ENCODE measurements at places on chromosomes 3 and 15. TPM values are rescaled to one million over a fixed set of nuclear protein-coding genes. Genes with fewer than 3 reads are reported as not detected.

GRCh38 chr3:194162070-194162678 is 26.2 kb downstream of the HES1 start:
- DNase-seq, result no peak

DNA sequence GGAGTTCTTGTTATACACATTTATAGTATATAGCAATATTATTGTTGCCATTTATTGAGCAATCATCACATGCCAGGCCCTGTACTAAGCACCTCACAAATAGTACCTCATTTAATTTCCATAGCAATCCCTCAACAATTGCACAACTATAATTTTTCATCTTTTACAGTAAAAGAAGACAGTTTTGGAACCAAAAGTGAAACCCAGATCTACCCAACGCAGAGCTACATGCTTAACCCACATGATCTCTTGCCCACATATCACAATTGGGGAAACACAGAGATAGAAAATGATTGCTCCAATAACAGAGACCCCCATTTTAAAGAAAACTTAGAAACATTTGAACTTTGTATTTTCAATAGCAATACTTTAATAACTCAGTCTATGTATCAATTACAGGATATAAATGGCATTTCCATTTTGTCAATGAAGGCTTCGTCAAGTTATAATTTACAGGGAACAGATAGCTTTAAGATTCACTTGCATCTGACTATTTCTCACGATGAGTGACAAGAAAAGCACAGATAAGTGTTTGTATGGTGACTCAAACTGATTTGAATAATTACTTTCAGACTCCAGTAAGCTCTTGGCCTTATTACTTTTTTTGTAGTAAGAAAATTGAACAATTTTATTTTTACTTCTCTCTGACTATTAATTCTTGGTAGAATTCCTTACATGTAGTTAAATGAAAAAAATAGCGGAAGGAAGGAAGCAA is 38.7 kb upstream of the CCDC50 start:
- no peak for DNase-seq

GRCh38 chr3:71228156-71228866 is 355.2 kb downstream of the FOXP1 start:
- no peak for DNase-seq

- peak; percentile 49 for DNase-seq
Measured at GRCh38 chr15:65275728-65276126, 11.0 kb downstream of the PARP16 start.

DNA sequence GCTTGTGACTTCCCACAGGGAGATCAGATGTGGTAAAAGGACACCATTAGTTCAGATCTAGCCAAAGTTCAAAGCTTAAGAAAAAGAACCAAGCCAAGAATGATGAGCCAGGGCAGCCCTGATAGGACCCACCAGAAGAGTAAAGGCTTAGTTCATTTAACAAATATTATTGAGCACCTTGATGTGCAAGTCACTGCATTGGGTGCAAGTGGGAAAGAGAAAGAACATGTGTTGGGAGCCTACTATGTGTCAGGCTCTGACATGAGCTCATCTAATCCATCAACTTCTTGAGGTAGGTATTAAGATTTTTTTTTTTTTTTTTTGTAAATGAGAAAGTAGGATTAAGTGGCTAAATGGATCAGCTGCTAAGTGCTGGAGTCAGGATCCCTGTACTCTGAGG is 53.4 kb upstream of the PIAS1 start:
- no peak for DNase-seq

GRCh38 chr3:160678292-160678842 is 1.4 kb downstream of the ARL14 start:
- DNase-seq, result peak; percentile 25

GRCh38 chr15:75578948-75579920 is at the start of gene PTPN9:
Gene PTPN9 (minus strand): TSS chr15:75579315. CDS start chr15:75578776, 539 bp downstream.
- peak; percentile 32 for DNase-seq

DNA sequence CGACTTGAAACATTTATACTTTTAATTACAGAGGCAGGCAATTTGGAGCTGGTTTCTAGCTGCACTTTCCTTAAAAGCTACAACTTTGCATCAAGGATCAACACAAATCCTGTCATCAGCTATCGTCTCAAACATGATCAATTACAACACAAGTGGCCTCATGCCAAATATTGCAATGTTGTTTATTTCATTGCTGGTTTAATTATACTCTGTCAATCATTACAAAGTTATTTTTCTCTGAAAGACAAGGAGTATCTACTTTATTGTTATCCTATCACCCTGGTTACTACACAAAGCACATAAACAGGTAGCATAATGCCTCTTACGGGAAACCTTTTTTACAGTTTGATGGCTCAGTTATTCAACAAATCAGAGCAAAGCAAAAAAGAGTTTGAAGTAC is 58.0 kb upstream of the FOXB1 start:
- no peak for DNase-seq

DNA sequence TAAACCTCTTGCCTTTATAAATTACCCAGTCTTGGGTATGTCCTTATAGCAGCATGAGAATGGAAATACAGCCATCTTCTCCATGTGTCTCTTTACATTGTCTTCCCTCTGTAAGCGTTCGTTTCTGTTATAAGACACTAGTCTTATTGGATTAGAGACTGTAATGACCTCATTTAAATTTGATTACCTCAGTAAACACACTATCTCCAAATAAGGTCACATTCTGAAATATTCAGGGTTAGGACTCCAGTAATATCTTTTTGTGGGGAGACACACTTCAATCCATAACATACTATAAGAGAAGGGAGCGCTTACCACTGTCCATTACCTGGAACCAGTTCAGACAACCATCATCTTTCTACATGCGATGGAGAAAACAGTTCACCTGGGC is 34.3 kb upstream of the CD47 start:
- no peak for DNase-seq

DNA sequence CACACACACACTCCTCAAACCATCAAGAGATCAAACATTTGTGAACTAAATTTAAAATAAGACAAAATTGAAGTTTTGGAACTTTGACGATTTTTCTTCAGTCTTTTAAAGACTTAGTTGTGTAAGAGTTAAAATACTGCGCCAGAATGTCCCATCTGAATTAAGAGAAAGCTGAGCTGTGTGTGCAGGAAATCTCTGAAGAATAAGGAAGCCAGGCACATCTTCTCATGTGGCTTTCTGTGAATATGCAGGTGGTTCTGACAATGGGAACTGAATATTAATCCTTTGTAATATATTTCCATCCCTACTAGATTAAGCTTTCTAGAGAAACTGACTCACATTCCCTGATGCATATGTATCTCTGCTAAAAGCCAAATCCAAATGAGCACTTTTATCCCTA is 60.1 kb upstream of the ICE2 start:
- DNase-seq, result no peak

DNA sequence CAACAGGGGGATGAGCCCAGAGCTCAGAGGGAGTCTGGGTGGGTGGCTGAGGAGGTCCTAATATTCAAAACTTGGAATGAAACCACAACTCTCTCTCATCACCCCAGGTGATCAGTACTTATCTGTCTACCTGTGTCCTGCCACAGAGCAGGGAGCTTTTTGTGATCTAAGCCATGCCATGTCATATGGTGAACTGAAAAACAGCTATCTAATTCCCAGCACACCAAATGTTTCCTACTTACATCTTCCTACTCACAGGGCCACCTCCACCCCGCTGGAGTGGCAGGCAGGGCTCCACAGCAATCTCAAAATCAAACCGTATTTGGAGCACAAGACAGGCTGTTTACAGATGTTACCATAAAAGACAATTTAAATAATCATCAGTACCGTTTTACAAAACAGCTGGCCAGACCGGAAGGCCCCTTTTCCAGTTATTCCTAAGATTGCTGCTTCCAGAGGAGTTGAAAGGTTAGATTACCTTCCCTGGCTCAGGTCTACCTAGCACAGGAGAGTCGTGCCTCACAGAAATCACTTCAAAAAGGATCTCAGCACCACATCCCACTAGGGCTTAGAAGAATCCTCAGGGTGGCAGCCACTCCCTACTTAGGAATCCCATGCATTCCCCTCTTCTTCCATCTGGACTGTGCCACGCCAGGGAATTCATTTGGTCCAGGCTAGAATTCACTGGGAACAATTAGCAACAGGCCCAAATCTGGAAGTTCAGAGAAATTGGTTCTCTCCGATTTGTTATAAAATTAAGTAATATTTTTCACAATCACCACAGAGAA is 226.6 kb upstream of the IL12A start:
- DNase-seq, result peak; percentile 34

GRCh38 chr15:72420576-72420975 is 22.5 kb downstream of the TMEM202 start:
- no peak for DNase-seq

GRCh38 chr15:31236184-31237042 is 90.2 kb upstream of the KLF13 start:
- peak; percentile 83 for DNase-seq

- DNase-seq, result no peak
Measured at GRCh38 chr15:69679623-69680228, 227.1 kb downstream of the RPLP1 start.

- no peak for DNase-seq
Measured at GRCh38 chr3:179806177-179806576, 153.3 kb downstream of the USP13 start.

DNA sequence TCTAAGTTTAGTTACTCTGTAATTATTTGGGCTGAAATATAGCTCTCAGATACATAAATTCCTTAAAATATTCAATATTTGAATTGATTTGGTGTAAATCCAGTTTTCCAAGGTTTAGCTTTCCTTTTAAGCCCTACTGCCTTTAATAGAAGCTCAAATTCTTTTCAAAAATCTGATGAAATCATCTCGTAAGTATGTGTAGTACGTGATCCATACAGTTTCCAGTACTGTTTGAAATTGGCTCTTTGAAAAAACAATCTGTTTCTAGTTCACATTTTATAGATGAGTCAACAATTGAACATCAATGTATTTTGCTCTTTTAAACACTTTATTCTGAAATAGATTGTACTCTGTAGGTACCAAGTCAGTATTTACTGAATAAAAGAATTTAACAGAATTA is 84.2 kb downstream of the LRRC49 start:
- peak; percentile 23 for DNase-seq

- no peak for DNase-seq
Measured at GRCh38 chr3:114441386-114441785, 147.6 kb downstream of the TIGIT start.

DNA sequence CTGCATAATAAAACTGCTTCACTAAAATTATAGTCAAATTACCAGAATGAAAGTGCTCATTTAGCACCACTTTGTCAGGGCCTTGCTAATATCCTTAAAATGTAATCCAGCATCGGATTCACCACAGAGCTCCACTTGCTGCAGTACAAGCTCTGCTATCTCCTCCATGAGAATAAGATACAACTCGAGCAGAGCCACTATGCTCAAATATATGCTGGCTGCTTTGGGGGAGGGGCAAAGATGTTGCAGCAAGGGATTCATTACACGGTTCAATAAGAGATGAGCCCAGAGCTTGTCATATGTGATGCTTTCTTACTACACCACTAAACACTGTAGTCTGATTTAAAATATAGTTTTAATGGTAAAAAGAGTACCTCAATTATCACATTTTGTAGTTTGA is 72.2 kb downstream of the DLG1 start:
- no peak for DNase-seq

GRCh38 chr3:111863942-111864694 is 5.1 kb downstream of the PHLDB2 start:
- no peak for DNase-seq

DNA sequence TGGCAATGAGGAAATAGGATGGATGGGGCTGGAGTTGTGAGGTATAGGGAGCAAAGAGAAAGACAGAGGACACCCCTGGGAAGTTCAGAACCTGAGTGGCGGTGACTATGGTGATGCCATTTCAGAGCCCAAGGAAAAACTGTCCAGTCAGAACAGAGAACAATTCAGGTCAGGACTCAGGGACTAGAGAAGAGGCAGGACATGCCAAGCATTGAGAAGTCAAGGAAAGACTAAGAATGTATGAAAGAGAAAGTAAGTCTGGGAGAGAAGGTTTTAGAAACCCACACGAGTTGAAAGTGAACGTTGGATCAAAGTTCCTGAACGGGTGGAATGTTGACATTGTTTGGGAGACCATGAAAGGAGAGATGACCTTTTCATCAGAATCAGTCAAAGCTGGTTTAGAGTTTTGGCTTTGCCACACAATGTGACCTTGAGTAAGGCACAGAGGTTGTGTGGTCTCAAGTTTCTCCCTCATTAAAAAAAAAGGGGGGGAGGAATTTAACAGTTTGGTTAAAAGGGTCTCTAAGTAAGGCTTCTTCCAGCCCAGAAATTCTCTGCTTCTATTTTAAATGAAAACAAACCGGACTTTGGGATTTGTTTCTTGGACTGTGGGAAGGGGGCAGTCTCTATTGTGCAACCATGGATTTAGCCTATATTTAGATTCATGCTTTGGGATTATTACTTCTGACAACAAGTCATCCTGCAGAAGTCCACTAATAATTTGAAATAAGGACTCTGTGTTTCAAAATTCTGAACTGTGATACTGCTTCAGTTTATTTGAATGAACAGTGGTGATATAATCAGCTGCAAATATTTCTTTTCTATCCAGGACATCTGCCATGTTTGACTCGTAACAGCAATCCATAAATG is 315.9 kb upstream of the TBL1XR1 start:
- DNase-seq, result no peak

DNA sequence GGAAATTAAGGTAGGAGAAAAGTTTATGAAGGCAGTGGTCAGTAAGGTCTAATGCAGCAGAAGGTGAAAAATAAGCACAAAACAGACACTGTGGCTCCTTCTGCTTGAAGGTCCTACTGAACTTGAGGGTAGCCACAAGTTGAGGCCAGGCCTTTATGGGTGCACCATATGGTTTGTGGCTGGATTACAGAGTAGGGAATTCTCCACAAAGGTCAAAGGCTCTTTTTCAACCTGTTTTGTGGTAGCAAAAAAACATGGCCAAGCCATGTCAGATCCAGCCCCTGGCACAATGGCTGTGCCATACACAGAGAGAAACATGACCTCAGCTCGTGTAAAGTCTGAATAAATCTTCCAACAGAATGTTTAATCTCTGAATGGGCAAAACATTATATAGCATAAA is 214.0 kb downstream of the SATB1 start:
- DNase-seq, result no peak

DNA sequence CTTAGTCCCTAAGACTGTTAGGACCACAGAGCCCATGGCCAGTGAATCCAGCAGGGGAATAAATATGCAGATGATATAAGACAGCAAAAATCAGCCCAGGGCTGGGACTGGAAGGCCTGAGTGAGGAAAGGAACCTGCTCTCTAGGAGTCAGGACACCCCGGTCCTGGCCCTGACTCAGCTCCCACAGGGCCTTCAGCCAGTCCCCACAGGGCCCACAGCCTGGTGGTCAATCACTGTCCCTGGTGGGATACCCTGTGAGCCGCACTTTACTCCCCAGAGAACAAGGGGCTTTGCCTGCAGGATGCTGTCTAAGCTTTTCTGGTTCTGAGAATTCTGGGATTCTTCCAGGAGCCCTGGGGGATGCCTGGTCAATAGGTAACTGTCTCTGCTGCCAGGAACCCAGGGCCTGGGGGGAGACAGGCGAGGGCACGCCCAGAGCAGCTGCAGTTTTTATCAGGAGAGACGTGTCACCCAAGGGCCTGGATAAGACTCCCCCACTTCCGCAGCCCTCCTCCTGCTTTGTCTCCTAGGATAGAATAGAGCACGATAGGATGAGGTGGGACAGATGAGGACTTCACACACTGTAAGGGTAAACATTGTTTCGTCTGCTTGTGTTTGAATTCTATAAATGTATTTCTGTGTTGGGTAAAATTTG is 49.5 kb upstream of the MCF2L2 start:
- DNase-seq, result peak; percentile 44

Gene OIP5
- 0.38 TPM for total RNA-seq

Gene KNG1
- not detected for total RNA-seq

Gene INKA1
- 19.5 TPM for total RNA-seq

Gene PLA2G4D
- under 0.01 TPM for total RNA-seq

Gene TMEM40
- 19.0 TPM for total RNA-seq

Gene LTK
- not detected for total RNA-seq

Gene SLC9C1
- total RNA-seq, result not detected

Gene TMCO5A
- not detected for total RNA-seq

Gene FAN1
- 22.3 TPM for total RNA-seq

Gene PPP1R2
- total RNA-seq, result 120 TPM

Gene EIF2A
- total RNA-seq, result 88.8 TPM
